Fibroblast of skin of right biceps (primary cell): ENCODE measurements at places on chromosomes 5 and 9.

- DNase-seq, result no peak
These were observed 90.1 kb downstream of the LMX1B start for GRCh38 chr9:126703866-126704156.

DNA sequence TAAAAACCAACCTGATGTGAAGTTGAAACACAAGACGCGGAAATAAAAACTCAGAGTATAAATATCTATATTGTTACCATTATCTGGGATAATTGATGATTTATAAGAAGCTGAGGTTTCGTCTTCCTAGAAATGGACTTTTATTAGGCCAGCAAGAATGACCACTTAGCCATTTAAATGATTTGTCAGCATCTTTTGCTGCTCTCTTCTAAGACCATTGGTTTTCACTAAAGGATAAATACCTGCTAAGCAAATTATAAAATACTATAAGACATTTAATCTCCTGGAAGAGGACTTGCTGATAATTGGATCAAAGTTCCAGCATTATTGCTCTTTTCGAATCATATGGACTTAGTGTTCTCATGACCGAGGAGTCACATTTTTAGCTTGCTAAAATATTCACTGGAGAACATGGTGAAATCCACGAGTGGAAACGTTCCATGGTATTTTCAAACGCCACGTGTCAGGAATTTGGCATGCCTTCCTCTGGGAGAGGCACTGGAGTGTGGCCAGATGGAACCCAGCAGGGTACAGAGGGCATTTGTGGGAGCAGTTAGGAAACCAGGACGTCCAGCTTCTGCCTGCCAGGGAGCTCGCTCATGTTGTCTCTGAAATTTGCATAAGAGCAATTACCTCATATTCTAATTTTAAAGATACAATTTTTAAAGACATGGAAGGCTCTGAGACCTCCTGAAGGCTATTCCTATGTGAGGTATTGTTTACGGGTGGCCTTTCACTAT, 43.1 kb downstream of the TNFAIP8 start:
- no peak for DNase-seq

- peak; percentile 61 for DNase-seq
These were observed 295.2 kb downstream of the ARHGAP26 start for GRCh38 chr5:143065185-143065965.

GRCh38 chr9:133949486-133950061, 42.5 kb downstream of the VAV2 start:
- no peak for DNase-seq

GRCh38 chr5:117082977-117083376, 508.4 kb upstream of the SEMA6A start:
- DNase-seq, result no peak

GRCh38 chr5:159732220-159732619, 184.1 kb upstream of the ADRA1B start:
- DNase-seq, result peak; percentile 35

DNA sequence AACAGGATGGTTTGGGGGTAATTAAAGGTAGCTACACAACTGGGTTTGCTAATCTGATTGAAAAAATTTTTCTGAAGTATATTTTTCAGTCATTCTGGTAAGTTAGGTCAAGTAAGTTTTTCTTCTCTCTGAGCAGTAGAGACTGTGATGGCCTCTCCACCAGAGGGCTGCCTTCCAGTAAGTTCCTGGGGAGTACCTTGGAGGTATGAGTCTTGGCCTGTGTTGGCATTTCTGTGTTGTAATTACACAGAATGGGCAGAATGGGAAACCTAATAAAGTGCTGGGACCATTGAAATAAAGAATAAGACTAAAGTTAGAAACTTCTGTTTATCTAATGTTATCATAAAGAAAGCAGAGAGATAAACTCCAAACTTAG, 430.8 kb downstream of the ARHGEF28 start:
- peak; percentile 16 for DNase-seq

GRCh38 chr9:107105784-107106183, 177.3 kb upstream of the RAD23B start:
- no peak for DNase-seq

GRCh38 chr9:81902196-81902595, 26.0 kb upstream of the SPATA31D4 start:
- peak; percentile 23 for DNase-seq

DNA sequence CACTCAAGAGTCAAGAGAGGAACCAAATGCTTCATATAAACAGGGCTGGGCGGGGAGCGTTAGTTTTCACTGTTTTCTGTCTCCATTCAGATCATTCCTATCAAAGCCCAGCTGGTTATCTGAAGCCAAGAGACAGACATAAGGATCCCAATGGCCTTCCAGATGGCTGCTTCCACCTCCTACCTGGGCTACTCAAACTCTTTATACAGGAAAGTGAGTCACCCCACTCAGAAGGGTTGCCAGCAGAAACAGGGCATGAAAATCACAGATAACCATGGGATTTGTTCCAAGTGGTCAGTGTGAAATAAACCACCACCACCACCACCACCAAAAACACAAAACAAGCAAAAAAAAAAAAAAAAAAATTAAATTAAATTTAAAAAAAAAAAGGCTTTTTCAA, 5.5 kb downstream of the PRSS3 start:
- DNase-seq, result no peak

- DNase-seq, result peak; percentile 73
These were observed 9.6 kb downstream of the NEK6 start for GRCh38 chr9:124267271-124267807.

DNA sequence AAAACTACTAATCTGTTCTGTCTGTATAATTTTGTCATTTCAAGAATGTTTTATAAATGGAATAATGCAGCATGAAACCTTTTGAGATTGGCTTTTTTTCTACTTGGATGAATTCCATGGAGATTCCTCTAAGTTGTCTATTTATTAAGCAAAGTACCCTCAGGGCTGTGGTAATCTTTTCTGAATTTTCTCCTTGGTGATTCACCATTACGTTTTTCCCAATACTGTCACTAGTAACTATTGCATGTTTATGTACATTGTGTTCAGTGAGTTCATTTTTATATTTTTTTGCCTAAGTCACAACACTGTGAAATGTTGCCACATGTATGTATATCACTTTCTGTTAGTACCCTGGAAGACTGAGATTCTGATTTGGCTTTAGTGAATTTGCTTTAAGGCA, 177.0 kb upstream of the GRIN3A start:
- DNase-seq, result no peak

GRCh38 chr5:10489810-10490426, 48.2 kb downstream of the ROPN1L start:
- DNase-seq, result peak; percentile 34

- DNase-seq, result peak; percentile 51
These were observed 90.9 kb upstream of the BOD1 start for GRCh38 chr5:173707392-173707791.

DNA sequence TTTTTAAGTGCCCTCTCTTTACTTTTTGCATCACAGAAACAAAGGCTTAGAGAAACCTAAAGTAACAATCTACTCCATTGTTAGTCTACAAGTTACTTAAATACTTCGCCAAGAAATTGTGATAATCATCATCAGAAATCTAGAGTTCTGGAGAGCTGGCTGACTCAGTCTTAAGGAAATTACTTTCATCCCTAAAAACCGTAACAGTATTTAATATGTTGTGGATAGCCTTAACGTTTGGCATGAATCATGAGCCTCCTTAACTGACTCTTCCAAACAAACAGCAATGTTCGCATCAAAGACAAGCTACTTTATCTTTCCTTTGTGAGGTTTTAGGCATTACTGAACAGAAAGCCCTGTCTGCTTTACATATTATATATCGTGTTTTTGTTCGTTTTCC, 128.7 kb downstream of the NIPBL start:
- DNase-seq, result peak; percentile 53

DNA sequence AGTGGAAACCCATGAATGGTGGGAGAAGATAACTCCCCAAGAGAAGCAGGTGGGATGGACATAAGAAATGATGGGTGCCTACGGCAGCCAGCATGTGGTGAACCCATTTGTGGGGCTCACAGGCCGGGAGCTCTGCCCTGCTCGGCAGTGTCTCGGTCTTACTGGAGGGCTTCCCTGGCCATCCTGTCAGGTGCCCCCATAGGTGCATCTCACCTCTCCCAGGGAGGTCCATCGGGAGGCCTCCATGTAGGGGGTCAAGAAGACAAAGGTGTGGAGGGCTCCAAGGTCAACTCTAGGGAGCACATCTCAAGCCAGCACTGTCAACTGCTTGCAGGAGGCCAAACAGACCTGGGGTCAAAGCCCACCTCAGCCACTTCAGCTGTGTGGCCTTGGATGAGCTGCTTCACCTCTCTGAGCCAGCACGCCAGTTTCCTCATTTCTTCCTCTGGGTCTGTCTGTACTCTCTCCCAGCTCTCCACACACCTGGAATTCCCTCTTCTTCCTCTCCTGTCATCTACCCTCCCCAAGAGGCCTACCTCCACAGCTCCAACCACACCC, 10.5 kb upstream of the ADGRD2 start:
- DNase-seq, result no peak

- DNase-seq, result peak; percentile 57
These were observed 29.7 kb downstream of the CNTFR start for GRCh38 chr9:34559624-34560455.

DNA sequence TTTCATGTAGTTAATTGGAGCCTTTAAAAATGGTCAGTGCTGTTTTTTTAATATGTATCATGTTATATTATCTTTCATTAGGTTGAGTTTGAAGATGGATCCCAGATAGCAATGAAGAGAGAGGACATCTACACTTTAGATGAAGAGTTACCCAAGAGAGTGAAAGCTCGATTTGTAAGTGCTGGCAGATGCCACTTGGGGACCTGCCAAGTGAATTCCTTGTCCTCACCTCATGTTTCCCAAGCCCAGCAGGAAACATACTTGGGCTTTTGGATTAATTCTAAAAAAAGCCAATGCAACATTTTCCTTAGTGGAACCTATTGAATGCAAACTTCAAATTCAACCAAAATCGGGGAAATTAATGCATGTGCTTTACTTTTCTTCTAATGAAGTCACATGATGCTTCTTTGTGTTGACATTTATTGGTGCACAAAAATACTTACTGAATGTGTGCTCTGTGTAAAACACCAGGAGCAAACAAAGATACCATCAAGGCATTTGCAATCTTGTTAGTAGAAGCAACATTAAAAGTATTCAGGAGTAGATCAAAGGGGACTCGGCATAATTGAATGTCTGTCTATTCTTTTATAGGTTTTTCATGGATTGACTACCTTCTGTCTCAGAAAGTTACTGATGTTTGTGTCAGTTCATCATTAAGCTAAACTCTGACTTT, 412.1 kb downstream of the KDM4C start:
- peak; percentile 34 for DNase-seq

DNA sequence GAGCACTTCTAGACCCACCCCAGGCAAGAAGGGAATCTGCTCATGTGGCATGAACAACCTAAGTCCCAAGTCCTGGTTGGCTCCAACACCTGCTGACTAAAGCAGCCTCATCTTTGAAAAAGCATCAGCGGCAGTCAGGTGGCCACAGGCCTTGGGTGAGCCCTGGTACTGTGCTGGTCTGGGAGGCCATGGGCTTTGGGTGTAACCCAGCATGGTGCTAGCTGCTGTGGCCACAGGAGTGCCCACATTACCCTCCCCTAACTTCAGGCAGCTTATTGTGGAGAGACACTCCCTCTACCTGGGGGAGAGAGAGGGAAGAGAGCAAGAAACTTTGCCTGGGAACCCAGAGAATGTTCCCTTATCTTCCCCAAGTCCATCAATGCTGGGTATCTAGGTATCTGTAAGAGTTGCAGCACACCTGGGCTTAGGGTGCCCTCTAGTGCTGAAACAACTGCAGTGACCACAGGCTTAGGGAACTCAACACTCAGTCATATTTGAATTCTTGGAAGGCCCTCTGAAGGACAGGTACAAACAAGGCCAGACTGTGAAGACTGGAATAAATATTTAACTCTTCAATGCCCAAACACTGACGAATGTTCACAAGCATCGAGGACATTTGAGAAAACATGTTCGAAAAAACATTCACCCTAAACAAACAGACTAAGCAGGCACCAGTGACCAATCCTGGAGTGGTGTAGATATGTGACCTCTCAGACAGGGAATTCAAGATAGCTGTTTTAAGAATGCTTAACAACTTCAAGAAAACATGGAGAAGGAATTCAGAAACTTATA, 69.9 kb upstream of the OR2K2 start:
- DNase-seq, result peak; percentile 26

GRCh38 chr5:77008413-77008812, 21.8 kb upstream of the AGGF1 start:
- DNase-seq, result no peak

DNA sequence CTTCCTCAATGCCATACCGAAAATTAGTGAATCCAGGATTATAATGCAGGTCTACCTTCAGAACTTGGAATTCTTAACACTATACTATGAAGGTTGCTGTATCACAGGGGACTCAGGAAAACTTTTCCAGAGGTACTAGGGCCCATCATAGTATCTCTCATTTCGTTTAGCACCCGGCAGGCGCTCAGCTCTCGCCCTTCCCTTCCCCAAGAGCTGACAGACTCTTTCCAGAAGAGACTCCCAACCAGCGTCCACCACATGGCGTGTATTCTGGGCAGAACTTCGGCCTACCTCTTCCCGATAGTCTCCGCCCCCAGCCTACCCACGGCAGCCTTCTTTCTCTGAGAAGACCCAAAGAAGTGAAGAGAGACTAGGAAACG, 271 bp downstream of the NOL8 start:
- no peak for DNase-seq

GRCh38 chr5:117296872-117297271, 722.2 kb upstream of the SEMA6A start:
- no peak for DNase-seq
